ENCODE measurements at places on chromosomes 13 and 19.

DNA sequence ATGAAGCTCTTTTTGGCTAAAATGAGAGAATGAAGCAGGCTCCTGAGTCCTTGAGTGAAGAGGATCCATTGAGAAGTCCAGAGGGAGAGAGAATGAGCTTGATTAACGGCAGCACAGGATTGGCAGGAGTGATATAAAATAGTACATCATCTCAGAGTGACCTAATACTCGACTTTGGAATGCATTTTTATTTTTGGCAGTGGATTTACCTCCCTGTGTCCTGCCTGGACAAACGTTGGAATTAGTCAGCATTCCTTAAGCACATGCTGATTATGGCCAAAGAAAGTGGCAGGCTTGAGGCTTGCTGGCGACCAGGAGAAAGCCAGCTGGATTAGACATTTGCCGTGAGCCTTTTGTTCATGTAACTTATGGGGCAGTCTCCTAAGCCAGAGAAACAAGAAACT is 22.9 kb downstream of the LRCH1 start:
- H3K4me1 ChIP-seq = no peaks in the 10 kb centered on the region
- H3K27me3 ChIP-seq = no peaks in the 10 kb centered on the region
- H3K27ac ChIP-seq = no peak overlapping the region
- H3K36me3 ChIP-seq = peaks cover 21% of the 10 kb centered on the region
- no peak overlapping the region for H3K4me3 ChIP-seq

DNA sequence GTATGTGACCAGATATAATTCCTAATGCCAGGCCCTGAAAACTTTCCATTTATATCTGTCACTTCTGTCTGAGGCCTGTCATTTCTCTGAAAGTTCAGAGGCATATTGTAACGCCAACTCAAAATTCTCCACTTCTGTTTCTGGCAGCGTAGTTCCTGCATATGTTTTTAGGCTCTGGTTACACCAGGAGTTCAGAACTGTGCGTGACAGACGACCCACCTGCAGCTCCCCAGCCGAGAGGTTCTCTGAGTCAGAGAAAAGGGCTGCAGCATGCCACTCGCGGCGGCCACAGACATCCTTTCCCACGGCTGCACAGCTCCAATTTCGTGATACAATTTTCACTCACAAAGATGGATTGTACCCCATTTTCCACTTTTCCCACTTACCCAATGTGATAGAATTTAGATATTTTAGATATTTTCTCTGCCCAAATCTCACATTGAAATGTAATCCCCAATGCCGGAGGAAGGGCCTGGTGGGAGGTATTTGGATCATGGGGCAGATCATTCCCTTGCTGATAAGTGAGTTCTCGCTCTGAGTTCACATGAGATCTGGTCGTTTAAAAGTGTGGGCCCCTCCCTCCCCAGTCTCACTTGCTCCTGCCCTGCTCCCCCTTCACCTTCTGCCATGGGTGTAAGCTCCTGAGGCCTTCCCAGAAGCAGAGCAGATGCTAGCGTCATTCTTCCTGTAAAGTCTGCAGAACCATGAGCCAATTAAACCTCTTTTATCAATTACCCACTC is 308.1 kb downstream of the LIG4 start:
- DNase-seq = no peak
- no peaks in the 10 kb centered on the region for H3K4me1 ChIP-seq
- no peaks in the 10 kb centered on the region for H3K27me3 ChIP-seq
- no peak overlapping the region for H3K27ac ChIP-seq
- H3K4me3 ChIP-seq = no peak overlapping the region
- H3K36me3 ChIP-seq = no peaks in the 10 kb centered on the region

GRCh38 chr19:54209811-54210494 is 9.3 kb downstream of the RPS9 start:
- H3K27me3 ChIP-seq = no peaks in the 10 kb centered on the region
- peak; percentile 36 for DNase-seq
- H3K4me1 ChIP-seq = peaks cover 17% of the 10 kb centered on the region

DNA sequence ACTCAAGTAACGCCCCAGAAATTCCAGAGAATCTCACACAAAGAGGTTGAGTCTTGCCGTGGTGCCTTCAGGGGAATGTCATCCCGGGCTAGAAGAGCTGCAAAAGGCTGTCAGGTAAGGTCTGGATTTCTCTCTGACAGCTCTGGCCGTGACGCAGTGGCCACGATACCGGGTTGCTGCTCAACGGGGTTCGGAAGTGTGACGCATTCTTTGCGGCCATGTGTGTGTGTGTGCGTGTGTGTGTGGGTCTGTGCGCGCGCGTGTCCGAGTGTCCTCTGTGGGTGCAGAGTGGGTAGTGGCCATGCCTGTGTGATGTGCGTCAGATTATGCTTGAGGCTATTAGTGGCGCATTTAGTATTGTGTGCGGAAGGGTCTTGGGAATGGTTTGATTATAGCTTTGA is 306 bp downstream of the ZNF540 start:
- peak overlapping the region; percentile 93 for H3K4me3 ChIP-seq
- H3K36me3 ChIP-seq = peaks cover 11% of the 10 kb centered on the region
- H3K27me3 ChIP-seq = no peaks in the 10 kb centered on the region
- DNase-seq = no peak

- no peak for DNase-seq
- peaks cover 39% of the 10 kb centered on the region for H3K4me1 ChIP-seq
- H3K36me3 ChIP-seq = no peaks in the 10 kb centered on the region
- H3K4me3 ChIP-seq = no peak overlapping the region
- no peaks in the 10 kb centered on the region for H3K27me3 ChIP-seq
These were observed 8.8 kb upstream of the LRRC63 start for GRCh38 chr13:46202966-46203365.

- no peak overlapping the region for H3K27ac ChIP-seq
- no peak overlapping the region for H3K4me3 ChIP-seq
- no peak for DNase-seq
- H3K36me3 ChIP-seq = no peaks in the 10 kb centered on the region
These were observed 5.4 kb upstream of the PLAUR start for GRCh38 chr19:43675269-43675879.

DNA sequence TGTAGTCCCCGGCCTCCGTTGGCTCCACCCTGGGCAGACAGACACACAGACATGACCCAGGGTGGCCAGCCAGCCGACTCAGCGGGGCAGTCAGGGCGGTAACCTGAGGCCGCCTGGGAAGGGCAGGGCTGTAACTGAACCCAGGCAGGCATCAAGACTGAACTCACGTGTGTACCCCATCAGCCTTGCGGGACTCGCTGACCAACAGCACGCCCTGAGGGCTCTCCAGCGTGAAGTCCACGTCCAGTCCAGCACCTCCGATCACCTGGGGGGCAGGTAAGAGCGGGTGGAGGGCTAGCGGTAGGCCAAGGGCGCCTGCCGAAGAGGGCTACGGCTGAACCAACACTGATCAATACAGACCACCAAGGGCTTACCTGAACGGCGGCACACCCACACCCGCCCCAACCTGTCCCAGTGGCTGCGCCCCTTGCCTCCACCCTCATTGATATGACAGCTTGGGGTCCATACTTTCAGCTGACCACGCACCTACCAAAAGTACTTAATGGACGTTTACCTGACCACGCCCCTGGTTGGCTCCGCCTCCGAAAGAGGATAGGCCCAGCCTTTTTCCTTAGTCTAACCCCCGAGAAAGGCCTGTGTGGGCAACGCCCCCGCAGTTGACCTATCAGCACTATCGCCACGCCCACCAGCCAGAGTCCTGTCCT is 791 bp downstream of the TMED1 start:
- H3K4me3 ChIP-seq = peak overlapping the region; percentile 90
- peaks cover 45% of the 10 kb centered on the region for H3K36me3 ChIP-seq
- peak overlapping the region; percentile 98 for H3K27ac ChIP-seq
- DNase-seq = no peak

DNA sequence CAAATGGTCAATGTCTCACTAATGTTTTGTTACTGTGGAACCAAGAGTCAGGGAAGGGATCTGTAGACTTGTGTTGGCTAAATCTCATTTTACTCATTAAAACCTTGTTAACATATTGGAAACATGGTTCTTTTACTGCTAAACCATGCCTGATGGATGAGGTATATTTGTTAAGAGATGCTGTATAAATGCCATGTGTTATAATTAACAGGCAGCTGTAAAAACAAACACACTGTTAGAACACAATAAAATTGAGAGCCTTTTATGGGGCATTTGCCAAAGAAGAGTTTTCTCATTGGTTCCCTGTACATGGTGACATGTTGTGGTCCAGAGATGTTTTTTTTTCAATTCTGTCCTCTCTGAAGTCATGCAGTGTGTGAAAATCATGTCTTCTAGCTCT is 121.9 kb downstream of the ESD start:
- no peak for DNase-seq
- peaks cover 22% of the 10 kb centered on the region for H3K36me3 ChIP-seq
- no peak overlapping the region for H3K27ac ChIP-seq
- H3K4me1 ChIP-seq = peaks cover 24% of the 10 kb centered on the region
- no peaks in the 10 kb centered on the region for H3K27me3 ChIP-seq

GRCh38 chr13:29832761-29833298 is 17.6 kb downstream of the UBL3 start:
- H3K4me3 ChIP-seq = no peak overlapping the region
- no peak for DNase-seq
- H3K27me3 ChIP-seq = no peaks in the 10 kb centered on the region
- H3K36me3 ChIP-seq = no peaks in the 10 kb centered on the region

DNA sequence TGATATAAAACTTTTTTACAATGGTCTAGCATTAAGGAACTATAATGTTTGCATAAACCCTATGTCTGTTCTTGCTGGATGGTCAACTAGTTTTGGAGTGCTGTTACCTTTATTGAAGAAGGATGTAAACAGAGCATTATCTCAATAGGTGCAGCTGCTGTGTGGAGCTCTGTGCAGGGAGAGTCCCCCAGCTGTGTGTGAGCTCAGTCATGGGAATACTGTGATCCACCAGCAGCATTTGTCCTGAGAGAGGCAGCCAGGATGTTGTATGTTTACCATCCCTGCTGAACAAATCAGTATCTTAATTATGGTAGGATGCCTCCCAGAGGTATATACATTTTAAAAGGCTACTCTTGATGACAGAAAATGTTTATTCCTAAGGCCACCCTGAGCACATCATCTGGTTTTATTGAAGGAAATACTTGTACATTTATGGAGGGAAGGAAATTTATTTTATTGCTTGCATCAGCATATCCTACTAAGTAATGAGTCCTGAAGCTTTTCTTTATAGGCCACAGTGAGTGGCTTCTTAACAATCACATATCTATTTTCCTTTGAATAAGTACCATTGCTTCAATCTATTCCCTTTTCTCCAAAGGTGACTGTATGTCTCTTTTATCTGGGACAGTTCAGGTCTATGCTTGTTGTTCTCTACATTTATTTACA is 11.7 kb downstream of the RAP2A start:
- no peak overlapping the region for H3K27ac ChIP-seq
- no peak overlapping the region for H3K4me3 ChIP-seq
- H3K36me3 ChIP-seq = 0 out of 2 replicates have a peak, but pooled peaks cover 22% of the 10 kb centered on the region
- no peaks in the 10 kb centered on the region for H3K27me3 ChIP-seq

DNA sequence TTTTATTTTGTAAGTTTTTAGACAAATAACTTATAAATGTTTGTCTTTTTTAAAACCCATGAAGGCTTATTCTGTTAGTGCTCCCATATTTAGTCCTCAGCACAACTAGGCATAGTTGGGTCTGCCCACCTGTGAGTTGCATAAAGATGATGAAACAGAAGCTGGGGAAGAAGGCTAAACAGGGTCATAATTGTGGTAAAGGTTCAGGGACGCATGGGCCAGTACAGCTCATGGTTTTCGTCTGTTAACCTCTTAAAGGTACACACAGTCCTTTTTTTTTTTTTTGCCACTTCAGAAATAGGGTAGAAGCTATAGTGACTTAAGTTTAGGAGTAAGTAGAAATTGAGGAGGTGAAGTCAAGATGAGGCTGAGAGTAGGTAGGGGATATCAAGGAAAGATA is 58.3 kb downstream of the TM9SF2 start:
- no peak overlapping the region for H3K4me3 ChIP-seq
- no peak overlapping the region for H3K27ac ChIP-seq
- H3K27me3 ChIP-seq = no peaks in the 10 kb centered on the region
- no peaks in the 10 kb centered on the region for H3K4me1 ChIP-seq
- peaks cover 80% of the 10 kb centered on the region for H3K36me3 ChIP-seq

DNA sequence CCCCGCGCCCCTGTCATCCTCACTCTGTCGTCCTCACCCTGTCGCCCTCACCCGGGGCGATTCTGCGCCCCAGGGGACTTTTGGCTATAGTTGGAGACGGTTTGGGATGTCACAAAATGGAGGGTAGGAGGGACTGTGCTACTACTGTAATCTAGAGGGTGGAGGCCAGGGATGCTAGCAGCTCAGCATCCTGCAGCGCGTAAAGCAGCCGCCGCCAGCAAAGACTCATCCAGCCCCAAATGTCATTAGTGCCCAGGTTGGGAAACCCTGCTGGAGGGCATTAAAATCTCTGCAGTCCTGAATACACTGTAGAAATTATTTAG is 362 bp downstream of the ZNF557 start:
- DNase-seq = no peak
- H3K27ac ChIP-seq = peak overlapping the region; percentile 94
- H3K4me3 ChIP-seq = peak overlapping the region; percentile 70
- H3K4me1 ChIP-seq = peaks cover 21% of the 10 kb centered on the region
- H3K36me3 ChIP-seq = peaks cover 38% of the 10 kb centered on the region

DNA sequence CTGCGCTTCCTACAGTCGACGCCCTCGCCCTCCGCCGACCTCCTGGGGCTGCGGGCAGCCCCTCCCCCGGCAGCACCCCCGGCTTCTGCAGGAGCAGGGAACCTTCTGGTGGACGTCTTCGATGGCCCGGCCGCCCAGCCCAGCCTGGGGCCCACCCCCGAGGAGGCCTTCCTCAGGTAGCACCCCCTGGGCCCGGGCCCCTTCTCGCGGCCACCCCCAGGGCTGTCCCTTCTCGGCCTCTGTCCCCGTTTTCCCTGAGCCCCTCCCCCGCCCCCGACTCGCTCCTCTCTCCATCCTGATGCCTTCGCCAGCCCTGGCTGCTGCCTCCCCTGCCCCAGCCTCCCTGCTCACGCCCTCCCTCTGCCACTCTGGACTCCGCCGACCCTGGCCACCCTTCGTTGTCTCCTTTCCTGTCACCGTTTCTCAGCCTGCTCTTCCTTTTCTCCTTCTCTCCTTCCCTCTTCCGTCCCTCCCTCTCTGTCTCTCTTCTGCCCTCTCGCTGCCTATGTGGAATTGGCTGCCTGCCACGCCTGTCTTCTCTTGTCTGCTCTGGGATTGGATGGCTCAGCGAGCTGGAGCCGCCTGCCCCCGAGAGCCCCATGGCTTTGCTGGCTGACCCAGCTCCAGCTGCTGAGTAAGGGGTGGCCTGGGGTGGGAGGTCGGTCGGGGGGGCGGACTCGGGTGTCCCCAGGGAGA is 11.0 kb downstream of the FUZ start:
- no peaks in the 10 kb centered on the region for H3K27me3 ChIP-seq
- H3K4me3 ChIP-seq = no peak overlapping the region
- H3K27ac ChIP-seq = no peak overlapping the region
- DNase-seq = no peak

- H3K4me3 ChIP-seq = no peak overlapping the region
- no peaks in the 10 kb centered on the region for H3K27me3 ChIP-seq
- no peak overlapping the region for H3K27ac ChIP-seq
- H3K4me1 ChIP-seq = no peaks in the 10 kb centered on the region
These were observed 31.9 kb downstream of the CHST8 start for GRCh38 chr19:33653684-33654083.

GRCh38 chr13:53953183-53953582 is 924.6 kb downstream of the OLFM4 start:
- no peak for DNase-seq
- H3K27ac ChIP-seq = no peak overlapping the region
- H3K36me3 ChIP-seq = no peaks in the 10 kb centered on the region
- H3K4me1 ChIP-seq = no peaks in the 10 kb centered on the region
- no peak overlapping the region for H3K4me3 ChIP-seq
